ENCODE measurements at places on chromosomes 2 and 18.

DNA sequence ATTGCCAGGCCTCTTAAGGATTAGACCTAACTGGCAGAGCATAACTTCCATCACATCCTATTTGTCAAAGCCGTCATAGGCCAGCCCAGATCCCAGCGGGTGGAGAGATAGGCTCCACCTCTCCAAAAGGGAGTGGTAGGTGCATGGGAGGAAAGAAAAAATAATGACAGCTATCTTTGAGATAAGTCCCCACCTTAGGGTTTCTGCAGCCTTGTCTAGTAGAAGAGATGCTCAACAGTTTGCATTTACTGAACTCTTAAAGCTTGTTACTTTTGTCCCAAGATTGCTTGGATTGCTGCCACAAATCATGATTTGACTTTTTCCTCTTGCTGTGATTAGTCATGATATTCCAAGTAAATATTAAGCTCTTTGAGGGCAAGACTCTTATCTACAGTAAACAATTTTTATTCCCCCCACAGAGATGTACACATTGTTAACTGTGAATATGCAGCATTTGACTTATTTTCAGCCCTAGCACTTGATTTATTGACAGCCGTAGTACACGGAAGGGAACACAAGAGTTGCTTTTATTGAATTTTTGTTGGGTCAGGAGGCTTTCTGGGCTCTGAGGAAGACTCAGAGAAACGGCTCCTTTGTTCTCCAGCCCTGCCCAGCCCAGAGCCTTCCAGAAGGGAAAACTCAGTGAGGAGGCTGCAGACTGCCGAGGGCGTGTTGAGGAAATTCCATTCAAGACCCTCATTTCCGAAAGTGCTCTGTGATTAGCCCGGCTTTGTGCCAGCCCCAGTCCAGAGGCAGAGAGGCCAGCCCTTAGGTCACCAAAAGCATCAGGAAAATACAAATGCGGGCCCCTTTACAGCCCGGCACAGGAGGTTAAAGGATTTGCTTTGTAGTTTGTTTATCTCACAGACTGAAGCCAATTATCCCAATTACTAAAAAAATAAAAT lies 75.5 kb upstream of the ZNF532 start:
- no peak for DNase-seq

DNA sequence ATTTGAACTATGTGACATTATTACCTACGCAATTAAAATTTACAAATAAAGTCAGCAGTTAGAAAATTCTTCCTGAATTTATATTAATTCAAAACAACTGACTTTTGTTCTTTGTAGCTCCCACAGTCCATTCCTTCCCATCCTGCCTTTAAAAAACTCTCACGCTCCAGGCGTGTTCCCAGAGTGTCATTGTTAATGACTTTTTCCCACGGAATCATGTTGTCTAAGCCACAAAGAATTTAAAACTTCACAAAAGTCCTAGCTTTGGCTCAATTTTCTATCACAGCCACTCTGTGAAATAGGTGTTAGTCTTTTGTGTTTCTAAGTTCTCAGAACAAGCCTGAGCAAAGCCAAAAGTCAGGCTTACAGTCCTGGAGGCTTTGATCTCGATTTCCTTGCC lies 26.5 kb downstream of the SLC1A4 start:
- no peak for DNase-seq

- no peak for DNase-seq
These were observed 50.5 kb upstream of the SULT1C3 start for GRCh38 chr2:108189316-108189715.

DNA sequence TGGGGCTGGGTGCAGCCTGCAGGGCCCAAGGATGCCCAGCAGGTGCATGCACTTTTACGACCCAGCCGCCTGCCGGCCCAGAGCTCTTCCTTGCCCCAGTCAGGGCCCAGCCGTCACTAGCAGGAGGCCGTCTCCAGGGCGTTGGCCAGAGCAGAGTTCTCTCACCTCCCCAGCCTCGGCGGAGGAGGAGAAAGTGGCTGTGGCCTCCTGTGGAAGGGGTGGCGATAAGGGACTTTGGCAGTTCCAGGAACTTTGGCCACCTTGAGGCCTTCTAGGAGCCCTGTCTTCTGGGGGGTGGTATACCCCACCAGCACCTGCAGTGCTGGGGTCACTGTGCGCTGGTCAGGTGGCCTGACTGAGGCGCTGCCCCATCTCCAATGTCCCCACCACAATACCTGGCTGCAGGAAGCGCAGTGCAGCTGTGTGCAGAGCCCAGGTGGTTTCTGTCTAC lies 22.0 kb downstream of the NPPC start:
- DNase-seq: no peak

- no peak for DNase-seq
These were observed 134.6 kb upstream of the GPC1 start for GRCh38 chr2:240300840-240301239.

- no peak for DNase-seq
These were observed 20.5 kb upstream of the LRPPRC start for GRCh38 chr2:44016282-44016681.

DNA sequence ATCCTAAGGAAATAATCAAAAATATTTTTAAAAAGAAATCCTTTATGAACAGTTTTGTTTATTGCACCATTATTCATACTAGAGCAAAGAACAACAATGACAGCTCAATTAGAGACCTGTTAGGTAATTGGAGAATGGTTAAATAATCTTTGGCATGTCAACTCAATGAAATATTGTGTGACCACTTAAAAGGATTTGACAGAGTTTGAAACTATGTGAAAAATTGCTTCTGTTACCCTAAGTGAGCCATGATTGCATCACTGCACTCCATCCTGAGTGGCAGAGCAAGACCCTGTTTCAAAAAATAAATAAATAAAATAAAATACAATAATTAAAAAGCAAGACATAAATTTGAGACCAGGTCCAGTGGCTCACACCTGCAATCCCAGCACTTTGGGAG lies 66.1 kb upstream of the ATP8B1 start:
- no peak for DNase-seq

Data from CD4-positive, alpha-beta T cell treated with Interleukin-21 for 1 hour (primary cell).